Mammary epithelial cell (primary cell): ENCODE measurements at places on chromosomes 12 and 14. TPM values are rescaled to one million over a fixed set of nuclear protein-coding genes. Genes with fewer than 3 reads are reported as not detected.

FAM186B gene
- 0.19 TPM for polyA plus RNA-seq

- no peak for DNase-seq
These were observed 633 bp downstream of the TC2N start for GRCh38 chr14:91866511-91867295.

DNA sequence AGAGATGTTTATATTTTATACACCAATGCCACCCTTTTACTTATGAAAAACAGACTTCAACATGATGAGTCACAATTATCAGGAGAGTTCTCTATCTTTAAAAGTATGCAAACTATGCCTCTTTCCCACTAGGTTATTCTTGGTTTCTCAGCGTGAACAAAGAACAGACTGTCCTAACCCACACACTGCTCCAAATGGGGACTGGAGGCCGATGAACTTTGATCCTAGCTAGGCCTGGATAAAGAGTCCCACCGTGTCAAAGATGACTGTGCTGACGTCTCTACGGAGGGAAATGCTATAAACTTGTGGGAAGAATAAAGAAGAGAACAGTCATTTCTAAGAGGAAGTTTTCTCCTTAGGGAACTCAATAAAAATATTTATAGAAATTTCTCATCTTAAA lies 160.1 kb downstream of the EPS8 start:
- DNase-seq, result peak; percentile 88

DNA sequence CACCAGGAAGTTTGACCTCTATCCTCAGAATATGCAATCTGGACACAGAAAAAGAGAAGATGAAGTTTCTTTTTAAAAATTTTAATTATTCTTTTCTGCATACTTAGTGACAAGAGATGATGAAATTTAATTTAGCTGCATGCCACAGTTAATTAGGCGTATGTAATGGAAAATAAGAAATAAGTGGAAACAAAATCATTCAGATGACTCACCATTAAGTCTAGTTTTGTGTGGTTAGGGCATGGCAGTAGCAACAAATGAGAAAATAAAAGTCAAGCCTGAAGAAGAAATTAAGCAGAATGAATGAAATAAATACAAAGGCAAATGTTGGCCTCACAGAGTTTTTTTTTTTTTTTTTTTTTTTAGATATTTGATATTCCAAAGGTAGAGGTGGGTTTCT lies 30.9 kb upstream of the KLRD1 start:
- DNase-seq, result no peak

APOF gene
- not detected for polyA plus RNA-seq

TMEM121 gene
- 1.9 TPM for polyA plus RNA-seq

DNA sequence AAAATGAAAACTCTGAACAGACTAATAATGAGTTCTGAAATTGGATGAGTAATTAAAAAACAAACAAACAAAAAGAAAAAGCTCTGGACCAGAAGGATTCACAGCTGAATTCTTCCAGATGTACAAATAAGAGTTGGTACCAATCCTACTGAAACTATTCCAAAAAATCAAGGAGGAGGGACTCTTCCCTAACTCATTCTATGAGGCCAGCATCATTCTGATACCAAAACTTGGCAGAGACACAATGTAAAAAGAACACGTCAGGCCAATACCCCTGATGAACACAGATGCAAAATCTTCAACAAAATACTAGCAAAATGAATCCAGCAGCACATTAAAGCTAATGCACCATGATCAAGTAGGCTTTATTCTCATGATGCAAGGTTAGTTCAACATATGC lies 183.9 kb upstream of the CNOT2 start:
- no peak for DNase-seq

PRR4 gene
- polyA plus RNA-seq, result 9.3 TPM

GRCh38 chr12:109714141-109714912 lies 702 bp downstream of the FAM222A start:
- peak; percentile 46 for DNase-seq

- no peak for DNase-seq
These were observed 628 bp downstream of the MEG3 start for GRCh38 chr14:100826391-100827100.

- DNase-seq, result peak; percentile 27
These were observed 8.0 kb upstream of the ASB8 start for GRCh38 chr12:48165089-48165981.

- DNase-seq, result no peak
These were observed 232.6 kb downstream of the EPS8 start for GRCh38 chr12:15556411-15557102.

DNA sequence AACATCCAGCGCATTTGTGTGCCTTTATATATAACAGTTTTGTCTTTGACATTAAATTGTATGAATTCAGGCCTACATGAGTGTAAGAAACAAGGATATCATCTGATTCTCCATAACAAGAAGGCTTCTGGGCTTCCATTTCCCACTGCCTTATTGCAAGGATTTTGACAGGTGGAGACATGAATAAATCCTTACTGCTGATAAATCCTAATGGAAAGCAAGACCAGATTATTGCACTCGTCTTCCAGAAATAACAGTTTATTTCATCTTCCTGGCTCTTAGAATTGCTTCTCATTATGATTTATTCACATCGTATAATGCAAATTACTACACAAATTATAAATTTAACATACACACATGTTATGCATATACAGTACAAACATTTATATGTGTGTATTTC lies 348.1 kb downstream of the MDGA2 start:
- no peak for DNase-seq

HVCN1 gene
- not detected for polyA plus RNA-seq

DNA sequence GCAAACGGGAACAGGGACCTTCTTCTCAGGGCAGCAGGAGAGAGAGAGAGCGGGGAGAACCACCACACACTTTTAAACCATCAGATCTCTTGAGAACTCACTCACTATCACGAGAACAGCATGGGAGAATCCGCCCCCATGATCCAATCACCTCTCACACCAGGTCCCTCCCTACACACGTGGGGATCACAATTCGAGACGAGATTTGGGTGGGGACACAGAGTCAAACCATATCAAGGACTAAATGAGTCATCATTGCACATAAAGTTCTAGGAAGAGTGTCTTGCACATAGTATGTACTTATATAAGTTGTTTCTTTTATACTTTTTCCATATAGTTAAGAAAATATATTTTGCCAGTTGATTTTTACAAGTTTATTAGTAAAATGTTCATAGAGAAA lies 17.6 kb upstream of the NTN4 start:
- DNase-seq, result no peak

DPF3 gene
- polyA plus RNA-seq, result 0.57 TPM

SMAGP gene
- 47.6 TPM for polyA plus RNA-seq

DNA sequence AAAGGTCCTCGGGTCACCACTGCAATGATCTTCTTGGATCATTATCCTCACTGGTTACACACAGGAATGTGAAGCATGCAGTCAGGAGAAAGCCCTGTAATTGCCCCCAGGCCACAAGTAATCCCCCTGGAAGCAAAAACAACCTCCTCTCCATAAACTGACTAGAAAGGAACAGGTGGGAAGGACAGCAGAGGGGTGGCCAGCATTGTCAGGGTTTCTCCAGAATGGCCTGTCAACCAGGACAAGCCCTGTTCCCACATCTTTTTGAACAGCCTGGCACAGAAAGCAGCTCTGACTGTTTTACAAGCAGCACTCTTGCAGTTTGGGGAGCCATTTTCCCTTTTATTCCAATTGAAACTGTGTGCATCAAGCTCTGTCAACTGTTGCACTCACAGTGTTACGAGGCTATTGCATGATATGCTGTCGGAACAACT lies 36.1 kb downstream of the TMCC3 start:
- DNase-seq, result peak; percentile 60

- DNase-seq, result no peak
These were observed 267.6 kb downstream of the DUSP6 start for GRCh38 chr12:89084751-89085150.

- no peak for DNase-seq
These were observed 1071.1 kb upstream of the FLRT2 start for GRCh38 chr14:84458881-84459280.

- no peak for DNase-seq
These were observed 110.3 kb downstream of the GCH1 start for GRCh38 chr14:54792288-54792687.

DNA sequence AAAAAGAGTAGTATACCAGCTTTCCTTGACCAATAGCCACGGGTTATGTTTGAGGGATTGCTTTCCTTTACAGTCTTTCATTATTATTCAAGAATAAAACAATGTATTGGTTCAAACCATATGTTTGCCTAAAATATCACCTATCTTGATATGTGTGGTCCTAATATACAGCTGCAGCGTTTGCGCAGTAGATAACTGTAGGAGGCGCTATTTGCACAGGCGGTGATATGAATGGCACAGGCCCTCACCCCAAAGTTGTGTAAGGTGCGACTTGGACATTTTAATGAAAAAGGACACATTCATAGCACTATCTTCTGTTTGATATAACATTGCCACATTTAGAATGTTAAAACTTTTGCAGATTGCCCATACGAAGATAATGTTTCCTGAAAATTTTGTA lies 298.4 kb downstream of the TRHDE start:
- DNase-seq, result no peak

DNA sequence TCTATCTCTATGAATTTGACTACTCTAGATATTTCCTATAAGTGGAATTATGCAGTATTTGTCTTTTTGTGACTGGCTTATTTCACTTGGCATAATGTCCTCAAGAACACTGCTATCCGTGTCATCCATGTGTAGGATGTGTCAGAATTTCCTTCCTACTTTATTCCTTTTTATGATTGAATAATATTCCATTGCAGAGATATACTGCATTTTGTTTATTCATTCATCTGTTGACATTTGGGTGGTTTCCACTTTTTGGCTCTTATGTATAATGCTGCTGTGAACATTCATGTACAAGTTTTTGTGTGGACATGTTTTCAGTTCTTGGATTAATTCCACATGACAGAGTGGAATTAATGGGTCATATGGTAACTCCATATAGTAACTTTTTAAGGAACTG lies 45.7 kb upstream of the ATP2A2 start:
- no peak for DNase-seq

- peak; percentile 19 for DNase-seq
These were observed 80.9 kb downstream of the SLC41A2 start for GRCh38 chr12:104877103-104877705.

DNA sequence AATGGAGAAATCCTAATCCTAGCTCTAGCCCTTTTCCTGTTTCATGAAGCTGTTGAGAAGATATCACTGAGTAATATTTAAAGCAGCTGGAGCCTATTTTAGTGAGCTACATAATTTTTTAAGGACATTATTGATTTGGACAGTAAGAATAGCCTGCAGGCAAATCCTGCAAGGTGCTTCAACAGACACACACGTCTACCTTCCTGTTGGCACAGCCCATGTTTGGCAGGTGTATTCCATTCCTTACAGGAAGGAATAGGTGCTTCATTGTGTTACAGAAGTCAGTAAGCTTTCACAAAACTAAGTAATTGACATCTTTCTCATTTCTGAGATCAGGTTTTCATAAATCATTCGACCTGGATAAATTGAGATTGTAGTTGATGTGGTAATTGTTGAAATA lies 50.6 kb downstream of the FOXA1 start:
- DNase-seq, result peak; percentile 2

- no peak for DNase-seq
These were observed 137.0 kb upstream of the MDM1 start for GRCh38 chr12:68469113-68469512.

FIGNL2 gene
- not detected for polyA plus RNA-seq

DNA sequence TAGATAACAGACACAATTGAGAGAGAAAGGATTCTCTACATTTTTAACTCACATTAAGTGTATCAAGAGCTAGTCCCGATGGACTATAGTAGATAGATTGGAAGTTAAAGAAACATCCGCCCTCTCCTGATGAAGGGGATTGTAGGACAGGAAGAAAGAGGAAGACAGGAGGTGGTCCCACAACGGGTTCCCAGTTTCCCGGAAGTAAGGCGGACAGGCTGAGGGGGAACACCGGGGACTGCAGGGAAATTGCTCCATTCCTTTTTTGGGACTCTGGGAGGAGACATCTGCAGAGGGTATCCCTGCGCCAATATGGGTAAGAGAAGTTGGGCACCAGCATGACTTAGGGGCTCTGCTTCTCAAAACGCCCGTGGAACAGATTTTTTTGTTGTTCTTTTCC lies 177.5 kb upstream of the ATF7IP start:
- no peak for DNase-seq

DNA sequence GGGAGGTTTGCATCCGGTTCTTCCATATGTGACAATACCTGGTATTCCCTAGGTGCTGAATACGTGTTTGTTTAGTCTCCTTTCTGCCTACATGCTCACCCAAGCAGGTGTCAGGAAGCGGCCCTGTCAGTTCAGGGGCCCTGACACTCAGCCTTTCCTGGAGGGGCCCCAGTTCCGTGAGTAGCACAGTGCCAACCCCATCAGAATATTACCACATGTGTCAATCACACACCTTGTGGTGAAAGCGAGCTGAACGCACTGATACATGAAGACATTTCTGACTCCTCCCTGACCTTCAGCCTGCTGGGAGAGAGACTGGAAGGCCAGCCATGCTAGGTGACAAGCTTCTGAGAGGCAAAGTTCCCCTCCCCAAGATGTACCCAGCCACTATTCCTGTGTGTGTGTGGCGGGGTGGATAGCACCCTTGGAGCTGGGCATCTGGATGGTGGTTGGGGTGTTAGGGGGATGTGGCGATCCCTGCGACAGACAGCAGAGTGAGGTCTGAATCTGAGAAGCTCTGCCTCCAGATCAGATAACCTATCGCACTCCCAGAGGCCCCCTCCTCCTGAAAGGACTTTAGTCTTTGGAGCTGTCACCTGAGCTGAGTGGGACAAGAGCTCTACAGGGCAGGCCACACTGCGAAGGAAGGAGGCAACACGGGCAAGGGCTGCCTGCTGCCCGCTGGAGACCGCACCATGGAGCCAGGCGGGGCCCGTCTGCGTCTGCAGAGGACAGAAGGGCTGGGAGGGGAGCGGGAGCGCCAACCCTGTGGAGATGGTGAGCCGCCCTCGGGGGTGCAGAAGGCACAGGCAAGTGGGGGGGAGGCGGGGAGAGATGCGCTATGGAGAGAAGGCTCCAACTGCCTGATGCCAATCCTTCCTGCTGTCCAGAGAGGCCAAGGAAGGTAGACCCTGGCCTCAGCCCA lies at the start of gene SOAT2:
SOAT2 (plus strand) TSS at position 604 of the 925 bp plus-strand sequence; CDS start at position 696, 92 bp downstream.
- no peak for DNase-seq

OR4K5 gene
- polyA plus RNA-seq, result not detected

GRCh38 chr14:31025367-31026076 lies at the start of gene AP4S1:
Gene AP4S1 (plus strand): TSS chr14:31025649. CDS start chr14:31066197, 40,548 bp downstream.
- peak; percentile 20 for DNase-seq

AQP2 gene
- not detected for polyA plus RNA-seq

DNA sequence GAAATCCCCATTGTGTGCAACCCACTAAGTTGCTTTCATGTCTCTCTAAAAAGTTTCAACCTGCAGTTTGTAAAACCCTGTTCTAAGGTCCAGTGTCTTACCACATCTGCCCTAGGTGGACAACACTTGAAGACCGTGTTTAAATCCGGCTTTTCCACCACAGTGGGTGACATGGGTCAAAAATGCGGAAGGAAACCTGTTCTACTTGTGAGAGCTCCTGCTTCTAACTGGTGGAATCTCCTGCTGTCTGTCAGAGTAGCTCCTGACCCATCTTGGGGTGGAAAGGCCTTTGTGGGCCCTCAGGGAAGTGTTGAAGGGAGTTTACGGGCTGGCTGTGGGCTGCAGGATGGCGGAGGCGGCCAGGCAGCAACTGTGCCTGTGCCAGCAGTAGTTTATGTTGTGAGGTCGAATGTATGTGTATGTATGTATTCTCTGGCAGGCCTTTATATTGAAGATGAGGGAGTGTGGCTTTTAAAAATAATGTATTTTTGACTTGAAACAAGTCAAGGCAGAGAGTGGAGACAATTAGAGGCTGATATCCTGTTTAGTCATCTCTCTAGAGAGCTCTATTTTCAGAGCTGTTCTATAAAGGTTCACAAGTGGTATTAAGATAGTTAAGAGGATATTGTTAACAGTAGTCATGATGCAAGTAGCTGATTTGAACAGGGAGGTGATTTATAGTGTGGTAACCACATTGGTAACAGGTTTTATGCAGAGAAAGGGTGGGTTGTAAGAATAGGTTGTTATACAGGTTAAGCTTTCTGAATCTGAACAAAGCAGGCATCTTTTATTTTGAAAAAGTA lies 67.0 kb downstream of the PRKCH start:
- DNase-seq, result peak; percentile 94
